ENCODE measurements at places on chromosomes 13 and 19.

DNA sequence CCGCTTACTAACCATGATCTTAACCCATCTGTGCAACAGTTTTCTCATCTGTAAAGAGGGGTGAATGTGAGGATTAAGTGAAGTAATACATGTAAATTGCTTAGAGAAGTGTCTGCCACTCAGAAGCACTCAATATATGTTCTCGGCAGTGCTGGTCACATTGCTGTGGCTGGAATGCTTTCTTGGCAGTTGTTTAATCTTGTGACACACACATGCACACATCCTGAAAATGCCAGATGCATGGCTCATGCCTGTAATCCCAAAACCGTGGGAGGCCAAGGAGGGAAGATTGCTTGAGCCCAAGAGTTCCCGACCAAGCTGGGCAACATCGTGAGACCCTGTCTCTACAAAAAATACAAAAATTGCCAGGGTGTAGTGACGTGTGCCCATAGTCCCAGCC lies 4.9 kb upstream of the DMKN start:
- no peak overlapping the region for H3K4me3 ChIP-seq
- H3K27ac ChIP-seq: no peak overlapping the region
- H3K4me1 ChIP-seq: no peaks in the 10 kb centered on the region
- no peaks in the 10 kb centered on the region for H3K36me3 ChIP-seq
- DNase-seq: no peak

GRCh38 chr19:10677751-10678150 lies 23.5 kb upstream of the QTRT1 start:
- no peak overlapping the region for H3K4me3 ChIP-seq
- no peak for DNase-seq
- no peak overlapping the region for H3K27ac ChIP-seq
- no peaks in the 10 kb centered on the region for H3K27me3 ChIP-seq
- no peaks in the 10 kb centered on the region for H3K4me1 ChIP-seq

DNA sequence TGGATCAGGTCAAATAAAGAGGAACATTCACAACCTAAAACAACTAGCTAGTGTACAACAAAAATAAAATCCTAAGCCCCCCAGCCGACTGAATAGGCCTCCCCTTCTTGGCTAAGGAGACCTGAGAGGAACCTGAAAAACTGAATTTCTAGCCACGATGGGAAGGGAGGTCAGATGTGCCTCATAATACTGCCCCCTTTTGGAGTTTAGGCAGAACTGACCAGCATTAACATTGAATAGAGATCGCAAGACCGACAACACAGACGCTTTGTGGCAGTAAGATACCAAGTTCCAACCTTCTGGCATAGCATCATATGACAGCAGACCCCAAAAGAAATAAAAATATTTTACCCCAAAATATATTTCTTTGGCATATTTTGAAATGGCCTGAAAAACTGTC lies 15.9 kb downstream of the CBY2 start:
- no peaks in the 10 kb centered on the region for H3K4me1 ChIP-seq
- no peak for DNase-seq
- no peak overlapping the region for H3K4me3 ChIP-seq
- H3K36me3 ChIP-seq: no peaks in the 10 kb centered on the region
- no peaks in the 10 kb centered on the region for H3K27me3 ChIP-seq

- no peaks in the 10 kb centered on the region for H3K36me3 ChIP-seq
- peaks cover 15% of the 10 kb centered on the region for H3K27me3 ChIP-seq
- no peak overlapping the region for H3K27ac ChIP-seq
- peaks cover 10% of the 10 kb centered on the region for H3K4me1 ChIP-seq
These were observed 147.1 kb downstream of the NUFIP1 start for GRCh38 chr13:44842158-44842557.

DNA sequence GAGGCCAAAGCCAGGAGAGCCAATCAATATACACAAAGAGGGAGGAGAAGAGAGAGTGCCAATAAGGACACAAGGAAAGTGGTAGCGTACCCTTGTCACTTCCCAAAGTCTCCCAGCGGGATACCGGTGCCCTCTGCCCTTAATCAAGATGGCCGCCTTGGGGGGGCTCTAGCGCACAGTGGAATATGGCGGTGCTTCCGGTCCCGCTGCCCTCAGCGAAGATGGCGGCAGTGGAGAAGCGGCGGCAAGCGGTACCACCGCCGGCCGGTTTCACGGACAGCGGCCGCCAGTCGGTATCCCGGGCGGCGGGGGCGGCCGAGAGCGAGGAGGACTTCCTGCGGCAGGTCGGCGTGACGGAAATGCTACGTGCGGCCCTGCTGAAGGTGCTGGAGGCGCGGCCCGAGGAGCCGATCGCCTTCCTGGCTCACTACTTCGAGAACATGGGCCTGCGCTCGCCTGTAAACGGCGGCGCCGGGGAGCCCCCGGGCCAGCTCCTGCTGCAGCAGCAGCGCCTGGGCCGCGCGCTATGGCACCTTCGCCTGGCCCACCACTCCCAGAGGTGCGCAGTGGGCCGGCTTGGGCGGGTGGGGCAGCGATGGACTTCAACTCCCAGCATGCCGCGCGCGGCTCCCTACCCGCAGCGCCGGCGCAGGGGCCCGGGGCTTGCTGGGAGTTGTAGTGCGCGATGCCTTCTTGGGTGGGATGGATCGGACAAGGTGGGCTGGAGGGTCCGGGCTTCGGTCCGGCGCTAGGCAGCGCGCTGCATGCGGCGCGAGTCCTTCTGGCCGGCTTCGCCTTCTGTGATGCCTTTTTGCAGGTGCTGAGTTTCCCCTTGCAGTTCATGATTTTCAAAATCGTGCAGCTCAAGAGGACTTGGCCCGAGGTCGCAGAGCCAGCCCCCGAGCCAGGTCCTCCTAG lies at the start of gene TPGS1:
Gene TPGS1 (plus strand): TSS at position 212 of the 918 bp plus-strand sequence. CDS start 10 bp downstream, at position 222.
- peaks cover 5% of the 10 kb centered on the region for H3K36me3 ChIP-seq
- H3K4me1 ChIP-seq: peaks cover 49% of the 10 kb centered on the region
- peak; percentile 91 for DNase-seq

- H3K4me1 ChIP-seq: peaks cover 4% of the 10 kb centered on the region
- no peak overlapping the region for H3K4me3 ChIP-seq
- H3K27ac ChIP-seq: no peak overlapping the region
- DNase-seq: peak; percentile 25
These were observed 63.0 kb downstream of the RFX2 start for GRCh38 chr19:6047256-6047655.

DNA sequence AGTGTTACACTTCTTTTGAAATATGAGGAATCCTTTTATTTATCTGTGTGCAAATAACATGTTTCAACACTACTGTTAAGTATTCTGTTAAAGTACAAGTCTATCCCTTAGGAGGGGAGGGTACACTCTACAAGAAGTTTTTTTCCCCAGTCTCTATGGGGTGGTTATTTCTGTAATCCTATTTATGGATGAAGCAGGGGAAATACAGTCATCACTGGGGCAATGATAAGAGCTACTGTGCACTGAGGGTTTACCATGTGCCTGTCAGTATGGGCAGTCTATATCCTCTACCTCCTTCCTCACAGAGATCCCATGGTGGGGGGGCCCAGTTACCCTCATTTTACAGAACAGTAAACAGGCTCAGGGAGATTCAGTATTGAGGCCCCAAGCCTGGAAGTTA lies 16.6 kb upstream of the TRIM13 start:
- peaks cover 2% of the 10 kb centered on the region for H3K4me1 ChIP-seq
- no peak overlapping the region for H3K27ac ChIP-seq
- H3K4me3 ChIP-seq: no peak overlapping the region
- H3K36me3 ChIP-seq: peaks cover 15% of the 10 kb centered on the region
- no peak for DNase-seq

DNA sequence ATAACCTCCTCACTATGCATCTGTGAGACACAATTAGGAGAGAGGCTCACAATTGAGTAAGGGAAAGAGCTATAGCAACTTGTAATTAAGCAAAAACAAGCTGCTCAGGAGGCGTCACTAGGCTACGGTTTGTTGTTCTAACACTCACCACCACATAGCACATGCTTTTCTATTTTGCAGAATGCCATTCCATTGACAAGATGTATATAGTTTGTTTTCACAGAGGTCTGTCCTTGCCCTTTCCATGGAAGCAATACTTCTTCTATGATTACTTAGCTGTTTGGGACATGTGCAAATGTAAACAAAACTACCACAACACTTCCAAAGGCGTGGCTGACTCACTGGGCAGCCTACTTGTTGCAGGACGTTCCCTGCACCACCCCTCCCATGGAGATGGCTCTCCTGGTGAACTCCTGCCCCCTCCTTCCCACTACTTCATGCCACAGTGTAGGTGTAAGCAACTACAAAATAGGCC lies 33.9 kb upstream of the FAM216B start:
- H3K4me1 ChIP-seq: no peaks in the 10 kb centered on the region
- DNase-seq: no peak
- no peaks in the 10 kb centered on the region for H3K36me3 ChIP-seq
- no peak overlapping the region for H3K27ac ChIP-seq

- no peak overlapping the region for H3K27ac ChIP-seq
- DNase-seq: no peak
- peaks cover 19% of the 10 kb centered on the region for H3K4me1 ChIP-seq
- no peak overlapping the region for H3K4me3 ChIP-seq
These were observed 125.3 kb downstream of the TSHZ3 start for GRCh38 chr19:31223740-31224534.

GRCh38 chr19:35757749-35758608 lies at the start of gene PROSER3:
Gene PROSER3 (plus strand): TSS chr19:35758176. CDS start chr19:35758216, 40 bp downstream.
- peak within 1 kb of the TSS; percentile 94 for H3K27ac ChIP-seq
- peaks cover 29% of the 10 kb centered on the region for H3K36me3 ChIP-seq
- H3K4me3 ChIP-seq: peak within 1 kb of the TSS; percentile 89
- peaks cover 29% of the 10 kb centered on the region for H3K4me1 ChIP-seq
- H3K27me3 ChIP-seq: no peaks in the 10 kb centered on the region
- DNase-seq: peak; percentile 100

DNA sequence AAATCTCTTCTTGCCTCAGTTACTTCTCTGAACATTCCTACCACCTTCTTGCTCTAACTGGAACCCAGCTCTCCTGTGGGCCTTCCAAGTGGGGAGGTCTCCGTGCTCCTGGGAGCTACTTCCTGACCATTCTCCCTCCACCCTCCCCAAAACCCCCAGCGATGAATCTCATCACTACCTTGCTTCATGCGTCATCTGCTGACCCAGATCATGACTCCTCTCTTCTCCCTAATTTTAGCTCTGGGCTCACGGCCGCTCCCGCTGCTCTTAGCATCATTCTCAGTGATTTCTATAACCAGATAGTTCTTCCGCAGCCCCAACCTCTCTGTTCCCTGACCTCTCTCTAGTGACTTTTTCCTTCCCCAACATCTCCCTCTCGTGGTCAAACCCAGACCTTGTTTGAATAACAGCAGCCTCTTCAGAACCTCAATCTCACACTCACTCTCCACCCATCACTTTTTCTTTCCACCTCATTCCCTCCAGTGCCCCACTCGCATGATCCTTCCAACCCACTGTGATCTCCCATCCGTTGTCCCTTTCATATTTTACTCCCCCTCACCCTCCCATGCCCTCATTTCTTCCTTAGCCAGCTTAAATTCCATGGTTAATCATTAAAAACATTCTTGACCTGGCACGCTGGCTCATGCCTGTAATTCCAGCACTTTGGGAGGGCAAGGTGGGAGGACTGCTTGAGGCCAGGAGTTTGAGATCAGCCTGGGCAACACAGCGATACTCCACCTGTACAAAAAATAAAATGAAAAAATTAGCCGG lies 21.8 kb downstream of the MRPS12 start:
- no peak overlapping the region for H3K27ac ChIP-seq
- H3K36me3 ChIP-seq: no peaks in the 10 kb centered on the region
- peaks cover 35% of the 10 kb centered on the region for H3K27me3 ChIP-seq
- H3K4me1 ChIP-seq: peaks cover 18% of the 10 kb centered on the region
- H3K4me3 ChIP-seq: no peak overlapping the region

DNA sequence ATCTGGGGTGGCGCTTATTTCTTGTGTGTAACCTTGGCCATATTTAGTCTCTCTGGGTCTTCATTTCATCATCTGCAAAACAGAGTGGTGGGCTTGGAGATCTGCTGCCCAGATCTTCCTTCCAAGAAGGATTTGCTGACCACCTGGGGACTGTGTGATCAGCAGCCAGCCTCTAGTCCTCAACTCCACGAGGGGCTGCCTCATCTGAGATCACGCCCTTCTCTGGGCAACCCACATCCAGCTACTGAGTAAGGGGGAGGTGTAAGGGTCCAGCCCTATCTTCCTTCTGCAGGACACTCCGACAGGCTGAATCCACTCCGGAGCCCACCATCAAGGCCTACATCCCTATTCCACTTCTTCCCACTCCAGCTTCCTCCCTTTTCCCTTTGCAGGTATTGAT lies 57.9 kb downstream of the CHST8 start:
- no peaks in the 10 kb centered on the region for H3K4me1 ChIP-seq
- H3K27me3 ChIP-seq: peaks cover 4% of the 10 kb centered on the region
- no peak overlapping the region for H3K27ac ChIP-seq
- no peaks in the 10 kb centered on the region for H3K36me3 ChIP-seq
- DNase-seq: no peak

DNA sequence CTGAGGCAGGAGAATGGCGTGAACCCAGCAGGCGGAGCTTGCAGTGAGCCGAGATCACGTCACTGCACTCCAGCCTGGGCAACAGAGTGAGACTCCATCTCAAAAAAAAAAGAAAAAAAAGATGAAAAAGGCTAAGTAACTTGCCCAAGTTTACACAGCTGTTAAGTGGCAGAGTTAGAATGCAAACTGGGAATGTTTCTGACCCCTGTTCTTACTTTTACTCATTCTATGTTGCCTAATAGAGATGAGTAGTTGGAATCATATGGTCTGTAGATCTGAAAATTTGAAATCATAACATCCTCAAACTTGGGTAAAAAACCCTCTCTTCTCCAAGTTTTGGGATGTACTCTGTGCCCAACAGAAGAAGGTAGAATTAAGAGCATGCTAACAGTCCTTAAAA lies 235.8 kb upstream of the RFC3 start:
- peaks cover 6% of the 10 kb centered on the region for H3K27me3 ChIP-seq
- H3K27ac ChIP-seq: no peak overlapping the region
- H3K4me1 ChIP-seq: no peaks in the 10 kb centered on the region
- no peaks in the 10 kb centered on the region for H3K36me3 ChIP-seq
- H3K4me3 ChIP-seq: no peak overlapping the region

DNA sequence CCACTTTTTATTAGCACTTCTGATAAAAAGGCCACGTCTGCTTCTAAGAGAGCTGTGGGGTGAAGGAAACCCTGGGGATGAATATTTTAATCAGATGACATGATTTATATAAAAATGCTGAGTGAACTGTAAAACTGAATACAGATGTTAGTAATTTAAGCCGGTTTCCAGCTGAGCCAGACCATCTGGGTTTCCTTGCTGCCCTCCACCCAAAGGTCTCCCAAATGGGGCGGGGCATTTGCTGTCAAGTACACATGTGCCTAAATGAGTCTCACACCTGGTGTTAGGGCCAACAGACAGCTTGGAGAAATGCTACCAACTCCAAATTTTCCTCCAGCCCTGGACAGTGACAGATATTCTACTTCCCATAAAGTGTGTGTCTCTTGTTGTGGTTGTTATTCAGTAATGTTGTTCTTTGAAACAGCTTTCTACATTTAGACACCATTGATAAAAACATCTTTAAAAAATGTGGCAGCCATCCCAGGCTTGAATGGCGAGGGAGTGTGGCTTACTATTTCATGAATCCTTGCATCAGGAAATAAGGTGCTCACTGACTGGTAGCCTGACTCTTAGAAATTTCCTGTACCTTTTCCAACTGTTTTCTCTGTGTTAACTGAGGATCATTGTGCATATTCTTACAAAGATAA lies 350.4 kb downstream of the MTUS2 start:
- no peak for DNase-seq
- no peaks in the 10 kb centered on the region for H3K36me3 ChIP-seq
- no peak overlapping the region for H3K4me3 ChIP-seq
- no peaks in the 10 kb centered on the region for H3K4me1 ChIP-seq
- no peaks in the 10 kb centered on the region for H3K27me3 ChIP-seq
- no peak overlapping the region for H3K27ac ChIP-seq

- no peak overlapping the region for H3K27ac ChIP-seq
- peaks cover 2% of the 10 kb centered on the region for H3K4me1 ChIP-seq
- DNase-seq: no peak
- H3K36me3 ChIP-seq: no peaks in the 10 kb centered on the region
These were observed 829 bp upstream of the ATCAY start for GRCh38 chr19:3879656-3880055.

GRCh38 chr19:3619631-3620012 lies 7.0 kb downstream of the CACTIN start:
- no peak overlapping the region for H3K4me3 ChIP-seq
- peaks cover 5% of the 10 kb centered on the region for H3K36me3 ChIP-seq
- no peak overlapping the region for H3K27ac ChIP-seq
